ENCODE measurements at places on chromosomes 7 and 10.

DNA sequence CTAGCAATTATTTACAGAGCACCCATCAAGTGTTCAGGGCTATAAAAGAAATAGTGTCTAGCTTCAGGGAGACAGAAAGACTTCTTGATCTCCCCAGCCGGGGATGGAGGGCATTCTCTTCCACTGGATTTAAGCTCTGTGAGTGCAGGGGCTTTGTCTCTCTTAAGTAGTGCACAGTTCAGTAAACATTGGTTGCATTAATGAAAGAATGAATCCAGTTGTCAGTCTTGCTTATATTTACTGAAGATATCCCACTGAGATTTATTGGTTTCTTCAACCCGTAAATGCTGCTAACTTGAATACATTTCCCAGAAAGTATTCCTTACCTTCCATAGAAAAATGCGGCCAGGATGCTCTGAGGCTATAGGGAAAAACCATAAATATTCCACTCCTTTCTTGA, 41.9 kb downstream of the AUTS2 start:
- DNase-seq, result no peak

DNA sequence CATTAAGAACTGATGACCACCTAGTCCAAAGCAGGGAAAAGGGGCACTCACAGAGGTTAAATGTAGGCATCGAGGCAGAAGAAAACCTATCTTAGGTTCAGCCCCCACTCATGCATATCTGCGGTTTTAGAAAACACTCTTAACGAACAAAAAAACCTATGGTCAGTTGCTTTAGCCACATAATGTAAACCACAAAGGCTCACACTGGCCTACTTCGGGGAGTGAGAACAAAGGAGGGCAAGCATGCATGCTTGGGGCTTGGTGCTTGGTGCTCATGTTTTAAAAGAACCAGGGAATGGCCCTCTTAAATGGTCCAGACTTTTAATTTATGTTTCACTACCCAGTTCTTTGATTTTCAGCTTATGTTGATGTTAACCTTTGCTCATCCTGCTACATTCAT, 14.2 kb downstream of the INSYN2A start:
- DNase-seq, result no peak

GRCh38 chr10:49149881-49150280, 16.1 kb upstream of the FAM170B start:
- peak; percentile 93 for DNase-seq

GRCh38 chr7:69889338-69889975, 291.2 kb downstream of the AUTS2 start:
- no peak for DNase-seq

GRCh38 chr7:154862153-154862791, 140.7 kb downstream of the PAXIP1 start:
- peak; percentile 19 for DNase-seq

DNA sequence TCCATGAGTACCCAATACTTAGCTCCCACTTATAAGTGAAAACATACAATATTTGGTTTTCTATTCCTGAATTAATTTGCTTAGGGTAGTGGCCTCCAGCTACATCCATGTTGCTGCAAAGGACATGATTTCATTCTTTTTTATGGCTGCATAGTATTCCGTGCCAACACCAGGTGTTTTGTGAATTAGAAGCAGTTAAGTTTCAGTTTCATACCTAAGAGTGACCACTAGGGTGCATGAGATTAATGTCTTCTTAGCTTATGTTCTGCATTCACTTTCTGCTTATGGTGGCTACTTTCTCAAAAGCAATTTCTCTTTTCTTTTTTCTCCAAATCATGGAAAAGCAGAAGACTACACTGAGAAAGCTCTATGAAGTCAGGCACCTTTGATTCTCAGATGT, 65.1 kb upstream of the VSTM2A start:
- no peak for DNase-seq

GRCh38 chr10:35394934-35395333, 58.6 kb downstream of the CCNY start:
- DNase-seq, result no peak

DNA sequence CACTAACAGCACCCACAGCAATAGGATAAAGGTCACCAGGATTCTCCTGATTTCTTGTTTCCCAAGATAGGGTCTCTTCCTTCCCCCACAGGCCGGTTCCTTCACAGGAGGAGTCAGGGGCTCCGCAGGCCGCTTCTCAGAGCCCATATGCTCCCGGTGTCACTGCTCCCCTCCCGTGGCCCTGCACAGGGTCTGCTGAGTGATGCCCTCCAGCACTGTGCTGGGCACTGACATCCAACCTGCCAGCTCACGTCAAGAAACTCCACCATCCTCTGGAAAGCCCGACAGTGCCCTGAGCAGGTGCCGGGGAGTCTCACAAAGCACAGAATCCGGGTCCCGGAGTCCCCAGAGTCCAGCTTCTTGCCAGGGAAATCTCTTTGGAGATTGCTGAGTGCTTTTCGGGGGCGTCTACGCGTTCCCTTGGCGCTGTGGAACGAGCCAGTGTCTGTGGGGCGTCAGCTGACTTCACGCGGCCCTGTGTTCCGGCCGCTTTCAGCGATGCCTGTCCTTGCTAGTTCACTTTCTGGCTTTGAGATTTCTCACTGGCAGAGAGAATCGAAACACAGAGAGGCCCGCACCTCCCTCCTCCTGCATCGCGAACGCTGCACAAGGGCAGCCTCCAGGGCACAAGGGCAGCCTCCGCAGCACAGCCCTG, 567.5 kb downstream of the DNAJB6 start:
- DNase-seq, result no peak

DNA sequence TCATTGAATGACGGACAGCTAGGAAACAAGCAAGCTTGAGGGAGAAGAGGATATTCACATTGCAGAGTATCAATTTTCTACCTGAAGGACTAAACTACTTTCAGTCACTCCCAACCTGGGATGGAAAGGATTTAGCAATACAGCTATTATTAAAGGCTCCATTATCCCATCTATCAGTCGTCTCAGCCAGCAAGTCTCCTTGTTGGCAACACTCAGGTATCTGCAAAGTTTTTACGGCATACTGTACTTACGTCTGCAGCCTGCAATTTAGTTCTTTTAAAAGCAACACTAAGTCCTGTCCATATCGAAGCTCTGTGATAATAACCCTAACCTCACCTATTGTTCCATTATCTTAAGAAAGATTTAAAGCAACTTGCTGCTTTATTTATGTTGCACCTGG, 689.4 kb downstream of the PARD3 start:
- DNase-seq, result no peak

DNA sequence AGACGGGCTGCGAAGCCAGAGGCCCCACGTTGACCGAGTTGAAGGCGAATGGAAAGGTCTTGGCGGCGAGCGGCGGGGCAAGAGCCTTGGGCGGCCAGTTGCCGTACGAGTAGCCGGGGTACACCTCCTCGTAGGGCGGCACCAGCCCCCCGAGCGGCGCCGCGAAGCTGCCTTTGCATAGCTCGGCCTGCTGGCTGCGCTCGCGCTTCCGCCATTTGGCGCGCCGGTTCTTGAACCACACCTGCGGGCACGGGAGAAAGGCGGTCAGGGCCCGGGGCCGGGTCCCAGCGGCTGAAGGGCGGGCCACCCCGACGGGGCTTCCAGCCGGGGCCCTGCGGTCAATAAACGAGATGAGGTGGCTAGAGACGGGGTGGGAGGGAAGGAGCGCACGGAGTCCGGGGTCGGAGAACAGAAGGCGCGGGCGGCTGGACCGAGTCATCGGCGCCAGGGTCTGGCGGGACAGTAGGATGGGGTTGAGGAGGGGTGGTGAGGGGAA, 4.8 kb downstream of the ELOVL3 start:
- no peak for DNase-seq

- DNase-seq, result no peak
Observed at GRCh38 chr10:61763778-61764177, 101.0 kb downstream of the CABCOCO1 start.

- no peak for DNase-seq
Observed at GRCh38 chr7:32415519-32415918, 74.7 kb downstream of the LSM5 start.

- DNase-seq, result no peak
Observed at GRCh38 chr10:76113952-76114351, 682.5 kb downstream of the LRMDA start.

DNA sequence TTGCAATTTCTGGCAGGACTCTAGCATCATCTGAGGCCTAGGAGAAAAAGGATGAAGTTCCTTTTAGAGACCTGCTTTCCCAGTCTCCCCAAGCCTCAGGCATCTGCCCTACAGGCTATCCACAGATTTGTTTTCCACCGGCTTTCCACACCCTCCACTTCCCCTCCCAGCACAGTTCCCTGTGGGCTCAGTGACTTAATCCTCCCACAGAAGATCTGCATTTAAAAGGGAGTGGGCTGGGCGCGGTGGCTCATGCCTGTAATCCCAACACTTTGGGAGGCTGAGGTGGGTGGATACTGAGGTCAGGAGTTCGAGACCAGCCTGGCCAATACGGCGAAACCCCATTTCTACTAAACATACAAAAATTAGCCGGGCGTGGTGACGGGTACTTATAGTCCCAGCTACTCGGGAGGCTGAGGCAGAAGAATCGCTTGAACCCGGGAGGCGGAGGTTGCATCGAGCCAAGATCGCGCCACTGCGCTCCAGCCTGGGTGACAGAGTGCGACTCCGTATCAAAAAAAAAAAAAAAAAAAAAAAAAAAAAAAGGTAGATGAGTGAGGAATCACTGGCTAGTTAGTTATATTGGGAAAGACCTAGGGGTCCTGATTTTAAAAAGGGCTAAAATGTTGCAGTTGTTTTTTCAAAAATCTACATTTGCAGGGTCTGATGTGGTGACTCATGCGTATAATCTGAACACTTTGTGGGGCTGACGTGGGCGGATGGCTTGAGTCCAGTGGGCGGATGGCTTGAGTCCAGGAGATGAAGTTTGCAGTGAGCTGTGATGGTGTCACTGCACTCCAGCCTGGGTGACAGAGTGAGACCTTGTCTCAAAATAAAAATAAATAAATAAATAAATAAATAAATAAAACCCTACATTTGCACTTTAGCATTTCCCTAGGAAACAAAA, 119.5 kb downstream of the BAMBI start:
- DNase-seq, result no peak

DNA sequence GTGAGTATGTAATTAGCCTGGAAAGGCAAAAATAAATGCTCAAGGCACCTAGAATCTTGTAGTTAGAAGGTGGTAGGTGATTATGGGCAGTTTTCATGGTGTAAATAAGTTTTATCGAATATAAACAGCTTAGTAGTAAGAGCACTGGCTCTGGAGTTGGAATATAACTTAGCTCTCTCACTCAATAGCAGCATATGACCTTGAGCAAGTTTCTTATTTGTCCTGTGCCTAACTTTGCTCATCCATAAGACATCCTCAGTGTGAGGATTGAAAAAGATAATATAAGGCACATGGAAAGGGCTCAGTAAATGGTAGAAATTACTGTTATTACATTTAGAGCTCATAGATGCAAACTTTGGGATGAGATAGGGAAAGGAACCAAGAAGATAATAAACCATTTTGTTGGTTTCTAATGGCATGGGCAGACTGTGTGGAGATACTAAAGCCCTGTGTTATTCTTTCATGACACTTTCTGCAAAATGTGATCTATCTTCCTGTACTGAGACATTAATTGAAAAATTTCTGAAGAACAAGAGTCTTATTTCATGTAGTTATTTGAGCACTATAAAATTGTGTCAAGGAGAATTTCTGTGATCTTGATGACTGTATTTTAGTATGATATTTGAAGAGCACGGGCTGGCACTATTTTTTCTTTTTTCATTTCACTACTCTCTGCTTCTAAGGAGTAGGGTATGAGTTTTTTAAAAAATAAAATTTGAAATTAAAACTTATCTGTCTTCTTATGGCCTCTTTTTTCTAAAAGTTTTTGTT, 3.1 kb downstream of the SLK start:
- no peak for DNase-seq
